ENCODE measurements at places on chromosomes 16 and 17. TPM values are rescaled to one million over a fixed set of nuclear protein-coding genes. Genes with fewer than 3 reads are reported as not detected.

DNA sequence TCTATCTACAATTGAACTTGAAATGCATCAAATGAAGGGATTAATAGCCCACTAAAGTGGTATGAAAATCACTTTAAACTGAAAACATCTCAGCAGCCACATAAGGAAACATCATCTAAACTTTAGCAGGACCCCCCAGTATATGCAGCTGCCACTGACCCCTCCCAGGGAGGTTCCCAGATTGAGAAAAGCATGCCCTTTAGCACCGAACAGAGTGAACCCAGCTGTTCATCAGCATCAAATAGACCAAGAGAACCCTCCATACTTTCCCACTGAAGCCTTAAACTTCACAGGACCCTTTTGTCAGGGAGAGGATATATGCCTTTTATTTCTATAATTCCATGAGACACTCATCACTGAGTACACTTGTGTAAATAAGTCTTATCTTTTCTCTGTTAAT lies 44.6 kb downstream of the MYH10 start:
- no peak for DNase-seq

- peak; percentile 70 for DNase-seq
Measured at GRCh38 chr17:58344047-58344790, 7.8 kb downstream of the SUPT4H1 start.

- no peak for DNase-seq
Measured at GRCh38 chr16:57882792-57883191, 80.5 kb upstream of the KIFC3 start.

Gene NR1D1
- 3.8 TPM for polyA plus RNA-seq

- DNase-seq = no peak
Measured at GRCh38 chr17:55163408-55163807, 101.4 kb upstream of the HLF start.

DNA sequence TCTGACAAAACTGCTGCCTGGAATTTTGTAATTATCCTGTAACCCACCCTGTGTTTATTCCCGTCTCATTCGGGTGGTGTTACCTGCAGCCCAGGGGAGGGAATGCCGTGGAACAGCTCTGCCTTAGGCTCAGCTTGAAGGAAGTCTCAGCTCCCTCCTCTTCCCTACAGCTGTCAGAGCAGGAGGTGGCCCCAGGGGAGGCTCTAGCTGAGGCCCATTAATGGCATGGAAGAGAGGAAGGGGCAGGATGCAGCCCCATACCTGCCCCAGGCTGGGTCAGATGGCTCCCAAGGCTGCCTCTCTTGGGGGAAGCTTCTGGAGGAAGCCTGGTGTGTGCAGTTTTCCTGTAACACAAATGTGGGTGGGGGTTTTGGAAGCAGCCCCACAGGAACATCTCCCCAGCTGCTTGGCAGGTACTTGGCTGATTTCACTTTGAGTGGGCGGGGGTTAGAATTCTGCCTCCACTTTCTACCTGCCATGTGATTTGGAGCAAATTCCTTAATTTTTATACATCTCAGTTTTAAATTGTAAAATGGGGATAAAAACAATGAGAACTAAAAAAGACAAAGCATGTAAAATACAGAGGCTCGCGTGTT lies 103.9 kb downstream of the MGAT5B start:
- DNase-seq = no peak

GRCh38 chr16:68786685-68787418 lies 49.8 kb downstream of the CDH1 start:
- DNase-seq = no peak

DNA sequence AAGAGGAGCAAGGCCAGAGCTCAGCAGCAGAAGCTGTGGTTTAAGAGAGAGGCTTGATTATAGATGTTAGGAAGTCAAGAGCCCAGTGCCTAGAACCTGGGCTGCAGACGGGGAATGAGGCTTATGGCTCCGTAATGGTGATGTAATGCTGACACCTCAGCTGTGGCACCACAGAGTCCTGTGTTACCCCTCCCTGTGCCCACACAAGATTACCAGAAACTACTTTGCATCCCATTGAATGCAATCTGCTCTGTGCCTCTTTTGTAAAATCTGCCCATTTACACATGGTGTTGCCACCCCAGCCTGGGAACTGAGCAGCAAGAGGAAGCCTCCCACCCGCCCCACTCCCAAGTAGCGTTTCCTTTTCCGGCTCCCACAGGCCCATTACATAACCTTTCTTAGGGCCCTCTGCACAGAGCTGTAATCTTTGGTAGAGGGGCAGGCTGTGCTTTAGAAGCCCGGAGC lies 57.0 kb downstream of the PITPNC1 start:
- DNase-seq = no peak

- DNase-seq = no peak
Measured at GRCh38 chr17:83013779-83014117, 65.7 kb upstream of the METRNL start.

DNA sequence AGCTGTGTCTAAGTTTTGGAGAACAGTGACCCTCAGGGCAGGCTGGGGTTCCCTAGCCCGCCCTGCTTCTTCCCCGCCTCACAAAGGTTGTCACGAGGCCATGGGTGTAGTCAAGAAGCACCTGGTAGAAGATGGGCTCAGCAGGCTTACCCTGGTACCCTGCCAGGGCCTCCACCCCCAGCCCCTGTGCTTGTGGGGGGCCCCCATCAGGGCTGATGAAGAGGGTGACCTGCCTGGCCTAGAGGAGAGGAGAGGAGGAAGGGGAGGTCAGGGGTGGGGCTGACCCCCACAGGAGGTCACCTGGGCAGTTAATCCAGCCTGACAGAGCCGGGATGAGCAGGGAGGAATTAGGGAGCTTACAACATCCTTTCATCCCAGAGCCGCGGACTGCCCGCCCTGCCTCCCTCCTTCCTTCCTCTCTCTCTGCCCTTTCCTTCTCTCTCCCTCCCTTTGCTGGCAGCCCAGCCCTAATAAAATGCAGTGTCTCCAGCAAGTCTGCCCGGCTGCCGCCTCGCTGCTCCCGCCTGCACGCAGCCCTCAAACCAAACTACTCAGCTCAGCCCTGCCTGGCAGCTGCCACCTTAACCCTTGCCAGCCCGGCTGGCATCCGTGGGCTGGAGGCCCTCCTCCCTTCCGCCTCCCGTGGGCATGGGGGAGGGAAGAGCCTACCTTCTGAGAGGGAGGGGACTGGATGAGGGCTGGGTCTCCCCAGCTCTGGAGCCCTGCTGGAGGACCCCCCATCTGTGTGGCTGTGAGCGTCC lies 7.2 kb downstream of the DLX3 start:
- DNase-seq = no peak

DNA sequence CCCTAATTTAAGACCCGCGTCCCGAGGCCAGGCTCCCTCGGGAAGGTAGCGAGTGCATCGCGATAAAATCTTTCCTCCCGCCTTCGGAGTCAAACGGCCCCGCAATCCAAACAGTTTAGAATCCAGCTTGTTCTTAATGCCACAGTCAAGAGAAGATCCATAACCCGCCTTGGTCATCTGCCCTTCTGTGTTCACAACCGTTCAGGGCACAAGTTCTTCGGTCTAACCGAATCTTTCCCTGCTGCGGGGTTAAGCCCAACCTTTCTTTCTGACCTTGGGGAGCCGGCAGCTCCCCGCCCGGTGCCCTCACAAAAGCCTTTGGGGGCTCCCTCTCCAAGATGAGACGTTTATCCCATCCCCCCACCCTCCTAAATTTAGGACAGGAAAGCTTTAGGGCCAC lies 30.3 kb downstream of the CPSF4L start:
- no peak for DNase-seq

GRCh38 chr17:43020789-43021740 lies 1.1 kb downstream of the VAT1 start:
- DNase-seq = peak; percentile 55

- no peak for DNase-seq
Measured at GRCh38 chr16:81770008-81770407, 9.1 kb upstream of the PLCG2 start.

GRCh38 chr17:63842173-63842539 lies 329 bp downstream of the SMARCD2 start:
- DNase-seq = peak; percentile 51

Gene TEX19
- polyA plus RNA-seq = not detected

DNA sequence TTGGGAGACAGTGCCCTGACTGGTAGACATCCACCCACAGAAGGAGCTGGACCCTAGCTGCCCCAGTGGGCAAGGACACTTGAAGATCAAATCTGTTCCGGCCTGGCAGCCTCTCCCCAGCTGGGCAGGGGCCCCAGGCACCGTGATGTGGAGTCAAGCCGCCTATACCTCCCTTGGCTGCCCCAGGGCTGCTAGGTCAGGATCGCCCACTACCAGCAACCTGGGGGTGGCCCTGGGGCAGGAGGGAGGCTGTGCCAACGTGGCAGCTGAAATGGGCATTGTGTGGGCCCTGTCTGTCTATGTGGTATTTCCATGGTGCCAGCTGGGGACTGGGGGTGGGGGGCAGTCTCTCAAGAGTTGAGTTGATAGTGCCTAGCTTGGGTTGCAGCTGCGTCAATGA lies 941 bp downstream of the PDK2 start:
- no peak for DNase-seq

DNA sequence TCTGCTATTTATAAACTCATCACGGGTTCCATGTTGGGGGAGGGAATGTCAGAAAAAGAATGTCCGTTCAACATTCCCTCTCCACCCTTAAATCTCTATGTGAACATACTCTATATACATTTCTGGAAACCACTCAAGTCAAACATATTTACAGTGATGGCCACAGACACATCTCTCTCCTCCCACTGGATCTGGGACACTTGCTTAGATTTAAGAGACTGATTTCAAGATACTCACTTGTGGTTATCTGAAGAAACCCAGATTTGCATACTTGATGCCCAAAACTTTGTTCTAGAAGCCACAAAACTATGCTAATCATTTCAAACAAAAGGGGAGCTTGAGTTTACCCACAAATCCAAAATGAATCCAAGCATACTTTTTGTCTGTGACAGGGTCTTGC lies 182.9 kb upstream of the SOX9 start:
- no peak for DNase-seq

- no peak for DNase-seq
Measured at GRCh38 chr16:85316321-85316919, 204.1 kb upstream of the CIBAR2 start.

DNA sequence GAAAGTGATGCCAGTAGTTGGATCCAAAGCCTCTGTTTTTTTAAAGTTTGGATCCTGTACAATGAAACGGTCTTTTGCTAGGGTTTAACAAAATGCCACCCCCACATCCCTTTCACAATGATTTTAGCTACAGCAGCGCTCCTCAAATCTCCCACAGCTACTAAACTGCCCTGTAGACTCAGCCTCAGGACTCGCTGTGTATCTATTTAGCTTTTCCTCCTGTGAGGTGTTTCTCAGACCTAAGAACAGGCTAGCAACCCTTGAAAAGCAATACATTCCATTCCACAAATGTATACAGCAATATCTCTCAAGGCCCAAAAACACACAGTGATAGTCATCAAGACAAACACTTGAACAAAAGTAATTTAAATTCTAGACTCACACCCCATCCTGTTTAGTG lies 206.4 kb downstream of the ZFHX3 start:
- DNase-seq = no peak

Gene DNAI2
- 1.3 TPM for polyA plus RNA-seq

GRCh38 chr16:78842950-78843349 lies 743.5 kb downstream of the WWOX start:
- no peak for DNase-seq

- DNase-seq = no peak
Measured at GRCh38 chr16:77375396-77375795, 59.4 kb downstream of the ADAMTS18 start.

Gene SCGB1C2
- polyA plus RNA-seq = not detected

DNA sequence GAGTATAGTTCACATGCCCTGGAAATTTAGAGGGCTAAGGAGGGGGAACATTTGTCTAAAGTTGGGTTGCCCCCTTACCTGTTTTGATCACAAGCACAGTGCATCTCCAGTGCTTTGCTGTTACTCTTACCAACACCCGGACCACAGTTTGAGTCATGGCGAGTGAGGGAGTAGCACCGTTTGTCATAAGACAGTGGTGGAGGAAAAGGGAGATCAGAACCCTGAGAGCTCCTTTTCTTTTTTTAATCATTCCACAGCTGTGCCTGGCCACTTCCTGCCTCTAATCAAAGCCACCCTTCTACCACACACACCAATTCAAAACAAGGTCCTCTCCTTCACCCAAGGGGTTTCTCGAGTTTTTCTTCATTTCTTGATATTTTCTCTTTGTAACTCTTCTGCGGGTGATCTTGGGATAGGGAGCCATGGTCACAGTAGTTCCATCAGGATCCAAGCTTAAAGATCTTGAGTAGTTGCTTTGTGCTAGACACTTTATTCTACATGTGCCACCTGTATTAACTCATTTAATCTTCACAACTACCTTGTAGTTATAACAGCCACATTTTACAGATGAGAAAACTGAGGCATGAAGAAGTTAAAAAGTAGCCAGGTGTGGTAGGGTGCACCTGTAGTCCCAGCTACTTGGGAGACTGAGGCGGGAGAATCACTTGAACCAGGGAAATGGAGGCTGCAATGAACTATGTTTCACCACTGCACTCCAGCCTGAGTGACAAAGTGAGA lies 5.0 kb upstream of the MYL4 start:
- no peak for DNase-seq

- no peak for DNase-seq
Measured at GRCh38 chr16:52368859-52369258, 178.1 kb downstream of the TOX3 start.

- DNase-seq = no peak
Measured at GRCh38 chr16:23519282-23519681, 9.0 kb upstream of the GGA2 start.

Gene ALOX15B
- polyA plus RNA-seq = 0.46 TPM

Gene PRPSAP2
- polyA plus RNA-seq = 53.3 TPM

Gene CA7
- polyA plus RNA-seq = not detected

Gene GP1BA
- 3.6 TPM for polyA plus RNA-seq

DNA sequence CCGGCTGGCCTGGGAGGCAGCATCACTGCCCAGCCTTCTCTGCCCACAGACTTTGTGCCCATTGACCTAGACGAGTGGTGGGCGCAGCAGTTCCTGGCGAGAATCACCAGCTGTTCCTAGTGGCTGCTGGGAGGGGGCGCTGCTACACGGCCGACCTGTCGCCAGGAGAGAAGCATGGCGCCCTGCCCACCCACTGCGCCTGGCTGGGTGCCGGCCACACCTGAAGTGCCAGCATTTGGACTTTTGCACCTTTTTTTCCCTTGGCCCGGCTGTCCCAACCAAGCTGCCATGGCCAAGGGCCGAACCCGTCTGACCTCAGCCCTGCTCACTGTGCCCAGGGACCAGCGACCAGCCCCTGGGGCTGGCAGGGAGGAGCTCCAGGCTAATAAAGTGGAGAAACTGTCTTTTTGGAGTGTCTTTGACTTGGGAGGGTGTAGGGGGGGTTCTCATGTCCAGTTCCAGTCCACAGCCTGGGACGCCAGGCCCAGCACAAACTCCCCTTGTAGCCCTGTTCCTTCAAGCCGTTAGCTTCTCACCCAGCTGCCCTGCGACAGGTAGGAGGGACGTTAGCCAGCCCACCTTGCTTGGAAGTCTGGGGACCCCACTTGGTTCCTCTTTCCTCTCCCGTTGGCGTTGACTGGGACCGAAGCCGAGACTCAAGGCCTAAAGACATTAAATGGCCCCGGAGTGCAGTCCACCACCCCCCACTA lies 939 bp upstream of the WDR90 start:
- DNase-seq = no peak

DNA sequence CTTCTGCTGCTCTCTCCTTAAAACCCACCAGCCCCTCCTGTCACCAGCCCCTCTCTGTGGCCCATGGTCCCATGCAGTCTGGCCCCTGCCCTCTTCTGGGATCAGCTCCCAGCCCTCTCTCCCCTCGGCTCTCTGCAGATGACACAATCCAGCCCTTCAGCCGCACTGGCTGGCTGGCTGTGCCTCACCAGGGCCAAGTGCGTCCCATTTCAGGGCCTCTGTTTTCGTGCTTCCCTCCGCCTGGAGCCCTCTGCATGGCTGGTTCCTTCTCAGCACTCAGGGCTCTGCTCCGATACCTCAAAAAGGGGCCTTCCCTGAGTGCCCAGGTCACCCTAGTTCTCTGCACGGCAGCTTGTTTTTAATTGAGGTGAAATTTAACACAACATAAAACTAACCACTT lies 124.3 kb downstream of the SOCS1 start:
- DNase-seq = no peak

Gene IRX5
- polyA plus RNA-seq = 27.4 TPM

Data from left lung (tissue), 14 donors.